ENCODE measurements at places on chromosomes 2 and 18. TPM values are rescaled to one million over a fixed set of nuclear protein-coding genes. Genes with fewer than 3 reads are reported as not detected.

DNA sequence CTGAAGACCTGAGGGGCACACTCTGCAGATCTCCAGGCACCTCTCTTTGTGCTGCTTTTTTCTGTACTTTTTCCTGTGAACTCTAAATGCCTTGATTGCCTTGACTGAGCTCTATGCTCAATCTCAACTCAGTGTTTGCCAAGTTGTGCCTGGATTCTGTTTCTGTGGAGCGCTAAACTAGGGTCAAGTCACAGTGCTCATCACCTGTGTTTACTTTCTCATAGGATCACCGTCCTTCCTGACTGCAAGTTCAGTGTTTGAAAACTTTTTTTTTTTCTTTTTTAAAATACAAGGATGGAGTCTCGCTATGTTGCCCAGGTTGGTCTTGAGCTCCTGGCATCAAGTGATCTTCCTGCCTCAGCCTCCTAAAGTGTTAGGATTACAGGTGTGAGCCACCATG is 62.6 kb downstream of the AGPS start:
- H3K4me3 ChIP-seq = no peak overlapping the region
- H3K27me3 ChIP-seq = no peaks in the 10 kb centered on the region
- H3K4me1 ChIP-seq = no peaks in the 10 kb centered on the region
- no peak for DNase-seq
- H3K27ac ChIP-seq = no peak overlapping the region

DNA sequence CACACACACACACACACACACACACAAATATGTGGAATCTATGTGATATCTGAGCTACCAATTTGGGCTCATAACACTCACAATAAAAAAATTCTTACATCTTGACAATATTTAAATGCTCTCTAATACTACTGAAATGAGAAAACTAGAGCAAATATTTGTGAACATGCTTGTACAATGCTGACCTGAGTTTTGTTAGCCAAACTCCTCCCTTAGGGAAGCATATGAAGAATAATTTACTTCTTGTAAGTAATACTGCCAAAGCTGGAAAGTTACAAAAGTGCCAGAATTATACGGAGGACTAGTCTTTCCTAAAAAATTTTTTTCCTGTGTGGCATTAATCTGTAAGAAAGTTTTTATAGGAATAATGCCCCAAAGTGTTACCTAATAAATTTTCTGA is 18.5 kb downstream of the MBD2 start:
- no peaks in the 10 kb centered on the region for H3K27me3 ChIP-seq
- no peak overlapping the region for H3K27ac ChIP-seq
- no peak overlapping the region for H3K4me3 ChIP-seq
- peaks cover 52% of the 10 kb centered on the region for H3K4me1 ChIP-seq
- no peak for DNase-seq
- H3K36me3 ChIP-seq = peaks cover 42% of the 10 kb centered on the region

- H3K36me3 ChIP-seq = no peaks in the 10 kb centered on the region
- no peak overlapping the region for H3K4me3 ChIP-seq
- H3K27ac ChIP-seq = no peak overlapping the region
These were observed 67.0 kb downstream of the SP3 start for GRCh38 chr2:173898178-173898668.

DNA sequence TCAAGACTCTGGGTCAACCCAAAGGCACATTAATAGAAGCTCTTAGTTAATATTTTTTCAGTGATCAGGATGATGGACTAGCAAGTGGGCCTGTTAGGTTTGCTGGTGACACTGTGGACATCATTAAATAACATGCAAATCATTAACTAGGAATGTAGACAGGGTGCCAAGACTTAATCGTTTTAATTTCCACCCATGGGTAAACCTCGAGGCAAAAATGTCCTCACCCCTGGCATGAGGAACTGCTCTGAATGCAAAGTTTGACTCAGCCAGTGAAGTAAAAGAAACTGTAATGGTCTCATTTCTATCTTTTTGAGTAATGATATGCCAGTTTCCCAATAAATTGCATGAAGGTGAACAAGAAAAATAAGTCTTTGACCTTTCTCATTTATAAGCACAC is 152.6 kb upstream of the MEX3C start:
- DNase-seq = no peak
- H3K27ac ChIP-seq = no peak overlapping the region
- no peak overlapping the region for H3K4me3 ChIP-seq
- H3K36me3 ChIP-seq = no peaks in the 10 kb centered on the region
- no peaks in the 10 kb centered on the region for H3K4me1 ChIP-seq
- H3K27me3 ChIP-seq = no peaks in the 10 kb centered on the region

- H3K27me3 ChIP-seq = no peaks in the 10 kb centered on the region
- H3K4me3 ChIP-seq = no peak overlapping the region
- no peaks in the 10 kb centered on the region for H3K4me1 ChIP-seq
- DNase-seq = no peak
- H3K27ac ChIP-seq = no peak overlapping the region
These were observed 12.2 kb downstream of the HRH4 start for GRCh38 chr18:24472591-24472990.

DNA sequence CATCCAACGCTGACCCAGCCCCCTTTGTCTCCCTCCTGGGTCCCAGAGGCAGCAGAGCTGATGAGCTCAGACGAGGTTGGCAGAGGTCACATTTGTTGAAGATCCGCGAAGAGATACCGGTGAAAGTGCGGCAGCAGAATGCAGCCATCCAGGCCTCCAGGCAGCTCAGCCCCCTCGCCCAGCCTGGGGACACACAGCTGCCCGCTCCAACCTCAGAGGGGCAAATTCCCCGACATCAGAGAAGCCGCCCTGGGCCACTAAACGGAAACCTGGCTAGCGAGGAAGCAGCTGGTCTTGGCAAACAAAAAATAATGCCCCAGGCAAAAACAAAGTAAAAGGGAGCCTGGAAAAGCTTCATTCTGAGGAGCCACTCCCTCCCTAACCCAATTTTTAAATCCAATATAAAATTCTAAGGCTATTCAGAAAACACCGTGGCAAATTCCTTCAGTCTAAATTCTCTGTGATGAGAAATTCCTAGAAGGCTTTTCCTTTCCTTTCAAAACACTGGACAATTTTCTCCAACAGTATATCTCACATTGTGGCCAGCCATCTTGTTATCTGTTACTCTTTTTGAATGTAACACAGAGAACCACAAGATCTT is 262.4 kb downstream of the SS18 start:
- DNase-seq = no peak
- H3K36me3 ChIP-seq = no peaks in the 10 kb centered on the region
- H3K4me3 ChIP-seq = no peak overlapping the region
- no peaks in the 10 kb centered on the region for H3K4me1 ChIP-seq
- H3K27ac ChIP-seq = no peak overlapping the region

The SPRED2 gene
- 9.3 TPM for total RNA-seq

- no peaks in the 10 kb centered on the region for H3K4me1 ChIP-seq
- H3K4me3 ChIP-seq = no peak overlapping the region
- H3K36me3 ChIP-seq = no peaks in the 10 kb centered on the region
- H3K27ac ChIP-seq = no peak overlapping the region
- DNase-seq = no peak
These were observed 234.8 kb upstream of the KYNU start for GRCh38 chr2:142642650-142643049.

GRCh38 chr18:51006948-51007789 is 22.8 kb upstream of the SMAD4 start:
- no peaks in the 10 kb centered on the region for H3K36me3 ChIP-seq
- H3K27me3 ChIP-seq = no peaks in the 10 kb centered on the region
- no peak overlapping the region for H3K27ac ChIP-seq

The ANTXR1 gene
- 11.2 TPM for total RNA-seq

DNA sequence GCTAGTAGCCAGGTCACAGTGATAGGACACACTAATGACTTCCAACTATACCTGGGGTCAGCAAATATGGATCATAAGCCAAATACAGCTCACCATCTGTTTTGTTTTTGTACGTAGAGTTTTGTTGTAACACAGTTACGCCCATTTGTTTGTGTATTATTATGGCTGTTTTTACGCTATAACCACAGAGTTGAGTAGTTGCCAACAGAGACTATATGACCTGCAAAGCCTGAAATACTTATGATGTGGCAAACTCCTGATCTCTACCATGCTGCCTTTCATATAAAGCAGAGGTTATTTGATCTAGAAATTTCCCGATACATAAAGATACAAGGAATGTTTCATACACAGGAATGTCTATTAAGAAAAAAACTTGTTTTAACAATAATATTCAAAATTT is 152.2 kb downstream of the HNMT start:
- no peaks in the 10 kb centered on the region for H3K36me3 ChIP-seq
- no peak overlapping the region for H3K4me3 ChIP-seq
- no peak overlapping the region for H3K27ac ChIP-seq

DNA sequence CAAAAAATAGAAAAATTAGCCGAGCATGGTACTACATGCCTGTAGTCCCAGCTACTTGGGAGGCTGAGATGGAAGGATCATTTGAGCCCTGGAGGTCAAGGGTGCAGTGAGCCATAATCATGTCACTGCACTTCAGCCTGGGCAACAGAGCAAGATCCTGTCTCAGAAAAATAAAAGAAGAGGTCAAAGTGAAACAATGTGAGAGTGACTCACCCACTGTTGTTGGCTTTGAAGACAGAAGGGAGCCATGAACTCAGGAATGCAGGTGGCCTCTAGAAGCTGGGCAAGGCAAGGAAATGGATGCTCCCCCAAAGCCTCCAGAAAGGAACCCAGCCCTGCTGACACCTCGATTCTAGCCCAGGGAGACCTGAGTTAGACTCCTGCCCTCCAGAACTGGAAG is 3.7 kb upstream of the TMEM214 start:
- H3K4me1 ChIP-seq = peaks cover 21% of the 10 kb centered on the region
- no peaks in the 10 kb centered on the region for H3K27me3 ChIP-seq
- peaks cover 65% of the 10 kb centered on the region for H3K36me3 ChIP-seq
- no peak overlapping the region for H3K27ac ChIP-seq
- no peak for DNase-seq
- H3K4me3 ChIP-seq = no peak overlapping the region

DNA sequence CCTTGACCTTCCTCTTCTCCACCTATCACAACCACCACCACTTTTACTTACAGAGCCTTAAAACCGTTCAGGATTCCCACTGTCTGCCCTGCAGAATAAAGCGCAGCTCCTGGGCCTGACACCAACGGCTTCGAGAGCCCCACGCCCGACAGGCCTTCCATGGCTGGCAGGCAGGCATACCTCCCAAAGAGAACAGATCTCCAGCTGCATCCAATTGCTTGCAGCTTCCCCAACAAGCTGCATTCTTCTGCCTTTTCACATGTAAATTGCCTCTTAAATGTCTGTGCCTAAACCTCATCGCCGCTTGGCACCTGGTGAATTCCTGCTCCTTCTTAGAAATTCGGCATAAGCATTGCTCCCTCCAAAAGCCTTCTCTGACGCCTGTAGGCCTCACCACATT is 31.5 kb upstream of the FAM124B start:
- H3K4me1 ChIP-seq = no peaks in the 10 kb centered on the region
- H3K4me3 ChIP-seq = no peak overlapping the region
- no peaks in the 10 kb centered on the region for H3K36me3 ChIP-seq

The MPV17 gene
- total RNA-seq = 50.9 TPM

DNA sequence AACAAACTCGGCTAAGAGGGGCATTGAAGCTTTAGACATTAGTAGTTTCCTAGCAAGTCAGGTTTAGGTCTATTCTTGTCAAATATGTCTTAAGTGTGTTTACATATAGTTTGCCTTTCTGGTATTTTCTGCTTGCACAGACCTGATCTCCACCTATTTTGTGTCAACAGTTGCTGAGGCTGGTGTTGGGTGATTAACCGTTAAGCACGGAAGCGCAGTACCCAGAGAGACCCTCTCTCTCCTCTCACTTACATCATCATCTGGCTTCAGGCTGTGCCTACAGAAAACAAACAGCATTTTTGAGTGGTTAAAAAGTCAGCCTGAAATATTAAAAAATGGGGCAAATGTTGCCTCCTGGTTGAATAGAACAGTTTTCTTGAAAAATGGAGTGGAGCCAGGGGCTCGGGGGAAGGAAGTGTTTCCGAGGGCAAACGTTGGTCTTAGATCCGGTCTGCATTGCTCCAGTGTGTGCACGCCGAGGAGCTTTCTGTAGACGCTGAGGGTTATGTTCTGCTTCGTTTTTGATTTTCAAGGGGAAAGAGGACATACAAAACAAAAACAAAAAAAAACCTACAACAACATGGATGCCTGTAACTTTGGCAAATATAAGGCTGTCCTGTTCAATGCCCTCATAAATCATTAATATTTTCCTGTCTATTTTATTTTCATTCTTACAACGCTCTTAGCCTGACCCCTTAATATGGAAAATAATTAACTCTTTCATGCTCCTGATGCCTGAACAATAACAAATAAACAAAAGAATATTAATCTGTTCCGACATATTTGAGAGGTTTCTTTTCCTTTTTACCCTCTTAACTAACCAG is 120.8 kb downstream of the MEIS1 start:
- peak overlapping the region; percentile 46 for H3K27ac ChIP-seq
- peak overlapping the region; percentile 21 for H3K4me3 ChIP-seq
- peaks cover 19% of the 10 kb centered on the region for H3K36me3 ChIP-seq
- no peak for DNase-seq
- peaks cover 12% of the 10 kb centered on the region for H3K4me1 ChIP-seq
- no peaks in the 10 kb centered on the region for H3K27me3 ChIP-seq

The CFAP210 gene
- not detected for total RNA-seq

DNA sequence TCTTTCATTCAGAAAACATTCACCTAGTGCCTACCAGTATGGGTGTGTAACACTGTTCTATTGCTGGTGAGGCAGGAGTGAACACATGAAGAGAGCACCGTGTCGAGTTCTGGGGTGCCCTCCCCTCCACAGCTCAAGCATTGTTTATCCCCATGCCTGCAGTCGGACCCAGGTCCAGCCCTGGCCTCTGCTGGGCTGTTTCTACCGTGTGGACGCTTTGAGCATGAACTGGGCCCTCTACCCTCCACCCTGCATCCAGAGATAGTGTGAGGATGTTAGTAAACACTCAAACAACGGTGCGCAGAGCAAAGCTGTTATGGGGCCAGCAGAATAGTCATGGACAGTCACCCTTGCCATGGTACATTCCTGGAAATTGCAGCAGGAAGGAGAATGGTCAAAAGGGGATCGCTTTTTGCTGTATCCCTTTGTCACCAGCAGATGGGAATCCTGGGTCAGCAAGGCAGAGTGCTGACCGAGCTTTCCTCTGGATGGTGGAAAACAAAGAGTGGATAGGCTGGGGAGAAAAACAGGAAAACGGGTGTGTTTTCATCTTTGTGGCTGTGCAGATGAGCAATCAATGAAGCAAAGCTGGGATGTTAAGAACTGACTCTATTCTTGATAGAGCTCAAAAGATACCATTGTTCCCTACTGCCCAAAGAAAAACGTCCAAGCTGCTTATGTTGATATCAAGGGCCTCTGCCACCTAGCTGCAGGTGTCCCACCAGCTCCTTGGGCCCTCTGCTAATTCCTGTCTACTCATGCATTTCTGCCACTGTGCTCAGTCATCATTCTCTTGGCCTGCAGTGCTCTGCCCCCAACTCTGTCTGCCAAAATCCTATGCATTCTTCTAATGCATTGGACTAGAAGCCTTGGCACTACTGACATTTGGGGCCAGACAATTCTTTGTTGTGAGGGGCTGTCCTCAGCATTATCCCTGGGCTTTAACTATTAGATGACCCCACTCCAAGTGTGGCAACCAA is 38.7 kb downstream of the REEP1 start:
- no peaks in the 10 kb centered on the region for H3K27me3 ChIP-seq
- DNase-seq = no peak
- no peaks in the 10 kb centered on the region for H3K36me3 ChIP-seq

- no peaks in the 10 kb centered on the region for H3K36me3 ChIP-seq
- H3K27ac ChIP-seq = peak overlapping the region; percentile 16
- DNase-seq = no peak
- peaks cover 64% of the 10 kb centered on the region for H3K4me1 ChIP-seq
- H3K27me3 ChIP-seq = no peaks in the 10 kb centered on the region
These were observed 3.4 kb upstream of the SPATS2L start for GRCh38 chr2:200302940-200303727.

- H3K36me3 ChIP-seq = no peaks in the 10 kb centered on the region
- DNase-seq = no peak
- H3K4me3 ChIP-seq = no peak overlapping the region
- no peak overlapping the region for H3K27ac ChIP-seq
These were observed 84.2 kb upstream of the FAM136A start for GRCh38 chr2:70385966-70386595.

The LBH gene
- total RNA-seq = 16.7 TPM
